Activated CD4-positive, alpha-beta memory T cell treated with anti-CD3 and anti-CD28 coated beads for 36 hours (primary cell): ENCODE measurements at places on chromosomes 2 and 18. TPM values are rescaled to one million over a fixed set of nuclear protein-coding genes. Genes with fewer than 3 reads are reported as not detected.
A peak's percentile ranks its signal among the peaks of the same experiment; 100 is the strongest.

DNA sequence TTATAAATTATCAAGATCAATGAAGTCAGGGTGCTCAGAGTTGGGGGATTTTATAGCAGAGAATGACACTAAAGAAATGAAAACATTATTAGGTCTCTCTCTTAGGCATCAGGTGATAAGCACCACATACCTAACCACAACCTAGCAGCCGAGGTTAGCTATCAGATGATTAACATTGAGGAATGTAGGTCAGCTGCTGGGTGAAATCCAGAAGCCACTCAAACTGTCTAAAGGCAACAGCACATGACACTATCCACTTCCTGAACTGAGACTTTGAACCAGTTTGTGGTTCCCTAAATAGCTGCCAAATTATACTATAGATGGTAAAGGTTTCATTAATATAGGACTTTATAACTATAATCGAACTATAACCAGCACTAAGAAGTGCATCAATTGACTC is 4.7 kb downstream of the EPG5 start:
- H3K27me3 ChIP-seq, result no peaks in the 10 kb centered on the region
- peak overlapping the region; percentile 79 for H3K27ac ChIP-seq
- peaks cover 10% of the 10 kb centered on the region for H3K36me3 ChIP-seq

- H3K4me3 ChIP-seq, result no peak overlapping the region
- H3K36me3 ChIP-seq, result no peaks in the 10 kb centered on the region
- no peak for DNase-seq
- no peak overlapping the region for H3K27ac ChIP-seq
Observed at GRCh38 chr2:2493496-2493895, 162.4 kb upstream of the MYT1L start.

DNA sequence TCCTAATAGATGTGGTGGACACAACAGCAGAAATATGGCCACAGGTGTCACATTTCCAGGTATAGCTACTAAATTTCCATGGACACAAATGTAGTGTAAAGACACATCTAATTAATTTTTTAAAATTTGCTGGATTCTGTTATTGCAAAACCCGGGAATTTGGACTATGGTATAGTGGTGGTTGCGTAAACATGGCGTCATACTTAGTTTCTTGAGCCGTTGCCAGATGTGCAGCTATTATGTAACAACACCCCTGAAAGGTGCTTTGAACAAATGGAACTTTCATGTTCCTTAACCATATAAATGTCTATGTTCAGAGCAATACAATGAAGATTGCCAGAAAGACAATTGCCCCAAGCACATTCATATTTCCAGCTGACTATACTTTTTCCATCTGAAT is 85.9 kb downstream of the HRH4 start:
- H3K4me1 ChIP-seq, result no peaks in the 10 kb centered on the region
- H3K4me3 ChIP-seq, result no peak overlapping the region
- H3K27me3 ChIP-seq, result peaks cover 5% of the 10 kb centered on the region
- DNase-seq, result no peak
- no peaks in the 10 kb centered on the region for H3K36me3 ChIP-seq
- H3K27ac ChIP-seq, result no peak overlapping the region

GRCh38 chr2:3776311-3776710 is 72.9 kb downstream of the DCDC2C start:
- no peaks in the 10 kb centered on the region for H3K36me3 ChIP-seq
- DNase-seq, result no peak
- no peak overlapping the region for H3K27ac ChIP-seq
- H3K4me3 ChIP-seq, result no peak overlapping the region

Gene CHRND
- total RNA-seq, result not detected
